ENCODE measurements at places on chromosomes 13 and 19.

DNA sequence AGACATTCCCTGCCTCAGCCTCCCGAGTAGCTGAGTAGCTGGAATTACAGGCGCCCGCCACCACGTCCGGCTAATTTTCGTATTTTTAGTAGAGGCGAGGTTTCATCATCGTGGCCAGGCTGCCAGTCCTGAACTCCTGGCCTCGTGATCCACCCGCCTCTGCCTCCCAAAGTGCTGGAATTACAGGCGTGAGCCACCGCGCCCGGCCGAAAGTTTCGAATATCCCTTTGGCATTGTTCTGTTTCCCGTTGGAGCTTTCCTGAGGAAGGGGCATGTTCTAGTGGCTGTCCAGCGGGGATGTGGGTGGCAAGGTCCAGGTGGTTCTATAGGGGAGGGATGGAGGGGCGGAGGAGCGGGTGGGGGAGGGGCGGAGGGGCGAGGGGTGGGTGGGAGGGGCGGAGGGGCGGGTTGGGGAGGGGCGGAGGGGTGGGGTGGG, 2.1 kb upstream of the BSG start:
- DNase-seq, result no peak

DNA sequence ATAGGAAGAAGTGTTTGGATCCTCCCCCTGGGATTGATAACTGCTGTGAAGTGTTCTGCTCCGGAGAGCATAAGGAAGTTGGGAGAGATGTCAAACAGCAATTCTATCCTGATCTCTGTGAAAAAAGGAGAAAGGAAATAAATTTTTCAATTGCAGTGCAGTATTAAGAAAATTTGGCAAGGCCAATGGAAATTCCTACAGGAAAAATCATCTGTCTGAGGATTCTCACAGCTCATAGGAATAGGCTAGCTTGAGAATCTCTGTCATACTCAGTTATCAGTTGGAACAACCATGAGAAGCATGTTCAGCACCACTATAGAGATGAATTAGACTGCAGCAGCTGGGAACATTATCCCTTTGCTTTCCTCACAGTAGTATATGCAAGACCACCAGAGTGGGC, 1238.9 kb upstream of the MIR17HG start:
- no peak for DNase-seq

DNA sequence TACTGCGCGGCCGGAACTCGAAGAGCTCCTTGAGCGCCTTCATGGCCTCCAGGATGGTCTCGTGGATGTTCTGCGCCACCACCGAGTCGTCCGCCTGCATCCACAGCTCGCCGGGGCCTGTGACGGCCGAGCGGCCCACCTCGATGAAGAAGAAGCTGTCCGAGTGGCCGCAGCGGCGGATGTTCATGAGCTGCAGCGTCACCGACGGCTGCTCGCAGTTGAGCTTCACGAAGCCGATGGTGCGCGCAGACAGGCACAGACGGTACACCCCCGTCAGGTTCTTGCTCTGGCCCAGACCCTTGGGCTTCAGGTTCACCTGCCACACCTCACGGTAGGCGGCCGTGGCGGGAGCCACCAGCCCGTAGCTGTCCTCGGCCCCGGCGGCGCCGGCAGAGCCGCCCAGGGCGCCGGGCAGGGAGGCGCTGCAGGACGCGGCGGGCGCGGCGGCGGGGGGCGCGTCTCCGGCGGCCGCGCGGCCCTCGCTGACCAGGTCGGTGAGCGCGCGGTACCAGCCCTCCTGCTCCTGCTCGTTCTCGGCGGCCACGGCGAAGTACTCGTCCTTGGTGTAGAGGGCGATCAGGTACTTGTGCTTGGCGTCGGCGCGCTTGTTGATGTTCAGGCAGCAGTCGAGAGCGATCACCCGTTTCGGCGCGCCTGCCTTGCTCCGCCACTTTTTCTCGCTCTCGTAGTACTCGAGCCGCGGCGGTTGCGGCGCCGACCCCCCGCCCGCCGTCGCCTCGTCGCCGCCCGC, 1.1 kb downstream of the IRS2 start:
- no peak for DNase-seq

GRCh38 chr13:88063741-88064140, 392.6 kb downstream of the SLITRK5 start:
- no peak for DNase-seq

DNA sequence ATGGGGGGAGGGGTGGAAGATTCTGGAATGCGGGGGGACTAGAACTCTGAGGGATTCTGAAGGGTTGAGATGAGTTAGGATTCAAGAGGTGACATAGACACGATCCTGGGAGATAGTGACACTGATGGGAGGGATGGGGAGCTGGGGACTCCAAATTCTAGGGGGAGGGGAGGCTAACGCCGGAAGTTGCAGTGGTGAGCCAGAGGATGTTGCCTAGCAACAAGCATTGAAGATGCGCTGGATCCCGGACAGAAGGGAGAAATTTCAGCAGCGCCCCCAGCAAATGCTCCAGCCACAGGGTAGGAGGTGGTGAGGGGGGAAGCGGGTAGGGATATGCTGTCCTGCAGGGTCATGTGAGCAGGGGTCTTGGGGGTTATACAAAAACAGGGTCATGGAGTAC, 6.9 kb upstream of the LTBP4 start:
- no peak for DNase-seq

DNA sequence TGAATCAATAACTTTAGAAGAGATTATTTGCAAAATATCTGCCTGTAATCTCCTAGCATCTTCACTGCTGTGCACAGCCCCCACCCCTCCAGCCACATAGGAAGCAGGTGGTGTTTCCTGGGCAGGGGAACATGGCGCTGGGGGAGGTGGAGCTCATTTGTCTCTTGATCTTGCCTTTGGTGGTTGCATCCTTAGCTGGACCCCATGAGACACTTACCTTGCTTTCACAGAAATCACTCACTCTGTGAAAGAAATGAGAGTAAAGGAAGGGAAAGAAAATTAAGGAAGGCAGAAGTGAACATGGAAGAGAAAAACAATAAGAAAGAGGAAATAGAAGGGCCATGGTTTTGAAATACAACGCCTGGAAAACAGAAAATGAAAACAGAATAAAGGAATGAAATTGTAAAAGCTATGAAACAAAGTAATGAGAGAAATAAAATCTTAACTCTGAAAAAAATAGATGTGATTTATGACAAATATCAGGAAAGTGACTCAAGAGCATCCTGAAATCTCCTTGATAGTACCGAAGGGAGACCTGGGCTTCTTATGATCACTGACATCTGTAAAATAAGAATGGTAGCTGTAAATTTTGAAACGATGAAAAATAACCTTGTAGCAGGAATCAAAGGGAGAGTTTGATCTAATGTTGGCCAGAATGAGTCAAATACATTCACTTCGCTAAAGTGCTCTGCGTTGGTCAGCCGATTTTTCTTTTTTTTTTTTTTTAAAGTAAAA, 17.2 kb upstream of the RNASEH2B start:
- no peak for DNase-seq

GRCh38 chr19:11420429-11421370, 1.6 kb upstream of the RGL3 start:
- no peak for DNase-seq

GRCh38 chr13:110771194-110771593, 57.7 kb downstream of the ING1 start:
- no peak for DNase-seq

DNA sequence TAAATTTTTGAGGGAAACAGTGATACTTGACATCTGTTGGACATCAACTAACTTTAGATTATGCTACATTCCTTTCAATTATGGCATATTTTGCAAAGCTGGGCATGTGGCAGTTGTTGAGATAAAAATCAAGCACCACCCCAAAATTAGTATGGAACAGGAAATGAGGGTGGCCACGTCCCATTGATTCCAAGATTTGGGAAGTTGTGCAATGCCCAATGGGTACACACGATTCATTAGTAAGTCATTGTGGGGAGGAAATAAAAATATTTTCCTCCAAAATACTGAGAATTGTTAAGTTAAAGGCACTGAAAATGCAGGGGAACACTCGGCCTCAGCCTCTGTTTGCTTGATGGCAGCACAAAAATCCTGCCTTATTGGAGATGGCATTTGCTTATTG, 7.6 kb downstream of the ERICH6B start:
- DNase-seq, result no peak

DNA sequence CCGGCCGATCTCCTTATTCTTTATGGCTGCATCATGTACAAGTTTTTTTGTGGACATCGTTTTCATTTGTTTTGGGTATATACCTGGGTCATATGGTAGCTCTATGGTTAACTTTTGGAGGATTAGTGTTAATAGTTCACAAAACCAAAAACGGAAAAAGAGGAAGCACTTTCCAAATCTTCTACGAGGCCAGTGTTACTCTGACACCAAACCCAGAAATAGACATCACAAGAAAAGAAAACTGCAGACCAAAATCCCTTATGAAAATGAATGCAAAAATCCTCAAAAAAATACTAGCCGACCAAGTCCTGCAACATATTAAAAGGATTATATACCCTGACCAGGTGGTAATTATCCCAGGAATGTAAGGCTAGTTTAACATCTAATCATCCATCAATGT, 29.8 kb downstream of the ADGRE2 start:
- no peak for DNase-seq

GRCh38 chr19:33413868-33414666, 40.6 kb downstream of the CEBPG start:
- no peak for DNase-seq

DNA sequence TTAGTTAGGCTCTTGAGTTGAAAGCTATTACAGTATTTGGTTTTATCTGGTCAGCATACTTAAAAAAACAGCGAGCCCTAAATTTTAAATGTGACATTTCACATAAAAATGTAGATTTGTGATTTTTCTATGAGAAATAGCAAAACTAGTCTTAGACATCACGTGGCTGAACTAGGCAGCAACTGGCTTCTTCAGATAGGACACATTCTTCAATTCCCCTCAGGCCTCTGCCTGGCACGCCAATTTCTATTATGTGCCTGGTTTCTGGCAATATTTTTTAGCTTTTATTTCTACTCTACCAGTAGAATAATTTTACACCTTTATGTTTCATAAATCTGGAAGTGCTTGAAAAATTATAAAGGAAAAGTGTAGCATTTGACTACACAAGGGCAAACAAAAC, 433.7 kb downstream of the DIAPH3 start:
- no peak for DNase-seq

DNA sequence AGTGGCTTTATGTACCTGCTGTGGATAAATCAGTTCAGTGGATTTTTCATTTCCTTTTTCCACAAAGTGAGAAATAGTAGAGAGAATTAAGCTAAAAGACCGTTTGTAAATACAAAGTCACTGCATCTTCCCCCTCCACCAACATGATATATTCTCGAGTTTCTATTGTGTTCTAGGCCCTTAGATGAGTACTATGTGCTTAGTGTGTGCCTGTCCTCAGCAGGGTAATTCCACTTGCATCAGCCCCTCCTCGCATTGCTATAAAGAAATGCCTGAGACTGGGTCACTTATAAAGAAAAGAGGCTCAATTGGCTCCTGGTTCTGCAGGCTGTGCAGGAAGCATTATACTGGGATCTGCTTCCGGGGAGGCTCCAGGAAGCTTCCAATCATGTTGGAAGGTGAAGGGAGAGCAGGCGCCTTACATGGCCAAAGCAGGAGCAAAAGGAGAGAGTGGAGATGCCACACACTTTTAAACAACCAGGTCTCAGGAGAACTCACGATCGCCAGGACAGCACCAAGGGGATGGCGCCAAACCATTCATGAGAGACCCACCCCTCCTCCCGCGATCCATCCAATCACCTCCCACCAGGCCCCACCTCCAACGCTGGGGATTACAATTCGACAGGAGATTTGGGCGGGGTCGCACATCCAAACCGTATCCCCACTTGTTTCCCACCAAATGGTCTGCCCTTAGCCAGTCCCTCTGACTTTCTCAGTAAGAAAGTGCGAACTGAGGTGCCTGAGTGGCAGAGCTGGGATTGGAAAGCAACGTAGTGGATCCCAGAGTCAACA, 102.3 kb upstream of the ABCC4 start:
- no peak for DNase-seq

GRCh38 chr13:97226788-97227627, 4.9 kb downstream of the MBNL2 start:
- DNase-seq, result no peak

DNA sequence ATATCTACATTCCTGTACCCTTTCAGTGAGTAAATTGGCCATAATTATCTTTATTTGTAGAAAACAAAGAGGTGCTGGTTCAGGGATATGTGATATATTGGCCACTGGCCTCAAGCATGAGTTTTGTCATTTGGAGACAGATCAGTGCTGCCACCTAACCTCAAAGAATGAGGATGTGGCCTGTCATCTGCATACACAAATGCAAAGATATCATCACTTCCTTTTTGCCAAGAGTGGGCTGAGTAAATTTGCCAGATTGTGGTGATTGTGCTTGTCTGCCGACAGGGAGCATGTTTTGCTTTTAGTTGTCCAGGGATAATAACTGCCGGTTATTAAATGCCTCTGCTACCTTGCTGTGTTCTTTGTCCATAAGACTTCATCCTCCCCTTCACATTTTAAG, 44.2 kb downstream of the WASF3 start:
- no peak for DNase-seq

DNA sequence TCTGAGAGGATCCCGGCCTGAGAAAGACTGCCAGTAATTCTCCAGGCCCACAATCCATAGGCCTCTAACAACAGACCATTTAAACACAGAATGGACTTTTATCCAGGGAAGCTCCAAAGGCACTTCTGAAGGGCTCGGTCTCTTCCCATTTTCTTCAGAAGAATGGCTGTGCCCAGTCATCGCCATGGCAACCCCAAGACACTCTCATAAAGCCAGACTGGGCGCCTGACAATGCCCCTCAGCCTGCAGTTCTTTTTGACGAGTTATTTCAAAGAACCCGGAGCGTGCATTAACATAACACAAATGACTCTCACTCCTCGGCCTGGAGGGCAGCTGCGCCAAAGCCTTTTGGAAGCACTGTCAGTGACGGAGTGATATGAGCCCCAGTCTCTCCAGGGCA, 61.0 kb downstream of the RASA3 start:
- DNase-seq, result no peak

DNA sequence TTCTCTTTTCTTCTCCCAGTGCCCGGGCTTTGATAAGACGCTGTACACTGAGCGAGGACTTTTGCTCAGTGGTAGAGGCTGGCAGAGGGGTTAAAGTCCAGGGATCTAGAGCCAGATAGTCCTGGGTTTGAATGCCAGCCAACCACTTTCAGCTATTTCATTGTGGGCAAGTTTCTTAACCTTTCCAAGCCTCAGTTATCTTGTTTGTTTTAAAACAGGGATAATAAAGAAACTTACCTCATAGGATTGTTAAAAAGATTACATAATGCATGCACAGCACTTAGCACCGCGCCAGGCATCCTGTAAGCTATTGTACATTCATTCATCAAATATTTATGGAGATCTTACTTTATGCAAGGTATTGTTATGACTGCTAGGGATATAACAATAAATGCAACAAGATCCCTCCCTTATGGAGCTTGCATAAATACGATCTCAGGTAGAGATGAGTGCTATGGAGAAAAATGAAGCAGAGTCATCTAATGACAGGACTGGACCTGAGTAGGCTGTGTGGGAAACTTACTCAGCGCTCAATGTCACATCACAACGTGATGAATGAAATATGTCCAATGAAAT, 70.8 kb downstream of the LNX2 start:
- no peak for DNase-seq

GRCh38 chr13:30806784-30807183, 71.4 kb downstream of the ALOX5AP start:
- no peak for DNase-seq

Data from smooth muscle cell of the brain vasculature (primary cell).